Mesothelial cell of epicardium (in vitro differentiated cells): ENCODE measurements at places on chromosomes 3 and 15. TPM values are rescaled to one million over a fixed set of nuclear protein-coding genes. Genes with fewer than 3 reads are reported as not detected.

Gene C2CD4B
- not detected in 3 replicates for total RNA-seq

DNA sequence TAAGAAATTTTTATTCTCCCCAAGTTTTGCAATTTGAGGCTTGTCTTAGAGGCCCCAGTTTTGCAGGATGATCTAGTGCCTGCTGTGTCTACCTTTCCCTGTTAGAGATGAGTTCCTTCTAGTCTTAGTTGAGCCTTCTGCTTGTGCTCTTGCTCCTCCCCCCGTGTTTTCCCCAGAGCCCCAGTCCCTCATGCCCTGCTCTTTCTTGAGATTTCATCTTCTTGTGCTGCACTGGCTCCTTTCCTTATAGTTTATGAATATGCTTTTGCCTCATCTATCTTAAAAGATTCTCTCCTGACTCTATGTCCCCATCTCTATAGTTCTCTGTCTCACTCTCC, 4.7 kb downstream of the GAP43 start:
- no peaks in the 10 kb centered on the region for H3K36me3 ChIP-seq
- H3K27ac ChIP-seq, result no peak overlapping the region

- peak overlapping the region; percentile 48 for H3K27ac ChIP-seq
- peaks cover 27% of the 10 kb centered on the region for H3K4me1 ChIP-seq
- H3K4me3 ChIP-seq, result no peak overlapping the region
Measured at GRCh38 chr3:147614210-147614609, 205.0 kb downstream of the ZIC1 start.

Gene WDR82
- 99.0 to 105 TPM (median 101 TPM) in 3 replicates for total RNA-seq
